Naive thymus-derived CD4-positive, alpha-beta T cell (primary cell): ENCODE measurements at places on chromosomes 2 and 18.

DNA sequence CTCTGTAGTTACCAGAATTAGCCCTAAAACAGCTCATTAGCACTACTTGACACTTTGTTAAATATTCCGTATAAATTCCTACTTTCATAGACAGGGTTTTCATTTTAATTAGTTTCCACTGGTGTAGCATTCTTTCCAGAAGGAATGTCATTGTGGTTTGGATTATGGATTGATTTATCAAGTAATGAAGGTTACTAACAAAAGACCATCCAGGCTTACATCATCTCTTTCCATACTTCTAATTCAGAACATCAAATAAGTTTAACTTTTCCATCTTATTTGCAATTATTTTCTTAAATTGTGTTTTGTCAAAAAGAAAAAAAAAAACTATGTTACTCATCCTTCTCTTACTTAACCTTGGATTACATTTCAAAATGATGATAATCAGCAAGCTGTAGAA is 231.8 kb upstream of the SPOPL start:
- no peak for DNase-seq

GRCh38 chr2:190547886-190548285 is 13.4 kb upstream of the NEMP2 start:
- no peak for DNase-seq

- no peak for DNase-seq
These were observed 150.3 kb upstream of the ZFP36L2 start for GRCh38 chr2:43376523-43377198.

- no peak for DNase-seq
These were observed 53.4 kb downstream of the SPIRE1 start for GRCh38 chr18:12604445-12605007.

GRCh38 chr2:165390875-165391274 is 78.6 kb upstream of the CSRNP3 start:
- DNase-seq: no peak

GRCh38 chr2:105903051-105903674 is 158.5 kb downstream of the NCK2 start:
- DNase-seq: no peak

- peak; percentile 73 for DNase-seq
These were observed 533.1 kb downstream of the RNF144A start for GRCh38 chr2:7450188-7450832.

DNA sequence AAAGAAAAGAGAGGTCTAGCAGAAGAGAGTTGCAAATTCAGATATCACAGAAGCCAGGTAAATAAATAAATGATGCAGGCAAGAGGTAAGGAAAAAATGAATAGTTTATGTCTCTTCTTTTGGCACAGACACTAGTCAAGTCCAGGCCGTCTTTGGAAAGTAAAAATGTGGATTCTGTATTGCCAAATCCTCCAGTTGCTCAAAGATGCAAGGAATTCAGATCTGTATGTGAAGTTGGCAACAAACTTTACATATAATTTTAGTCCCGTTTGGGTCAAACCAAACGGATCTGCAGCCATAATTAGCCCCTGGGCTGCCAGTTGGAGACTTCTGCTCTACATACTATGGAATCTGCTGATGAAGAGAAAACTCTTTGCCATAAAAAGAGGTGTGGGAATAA is 200.5 kb upstream of the RND3 start:
- DNase-seq: no peak

- no peak for DNase-seq
These were observed 45.3 kb downstream of the ADAM23 start for GRCh38 chr2:206488623-206489022.

DNA sequence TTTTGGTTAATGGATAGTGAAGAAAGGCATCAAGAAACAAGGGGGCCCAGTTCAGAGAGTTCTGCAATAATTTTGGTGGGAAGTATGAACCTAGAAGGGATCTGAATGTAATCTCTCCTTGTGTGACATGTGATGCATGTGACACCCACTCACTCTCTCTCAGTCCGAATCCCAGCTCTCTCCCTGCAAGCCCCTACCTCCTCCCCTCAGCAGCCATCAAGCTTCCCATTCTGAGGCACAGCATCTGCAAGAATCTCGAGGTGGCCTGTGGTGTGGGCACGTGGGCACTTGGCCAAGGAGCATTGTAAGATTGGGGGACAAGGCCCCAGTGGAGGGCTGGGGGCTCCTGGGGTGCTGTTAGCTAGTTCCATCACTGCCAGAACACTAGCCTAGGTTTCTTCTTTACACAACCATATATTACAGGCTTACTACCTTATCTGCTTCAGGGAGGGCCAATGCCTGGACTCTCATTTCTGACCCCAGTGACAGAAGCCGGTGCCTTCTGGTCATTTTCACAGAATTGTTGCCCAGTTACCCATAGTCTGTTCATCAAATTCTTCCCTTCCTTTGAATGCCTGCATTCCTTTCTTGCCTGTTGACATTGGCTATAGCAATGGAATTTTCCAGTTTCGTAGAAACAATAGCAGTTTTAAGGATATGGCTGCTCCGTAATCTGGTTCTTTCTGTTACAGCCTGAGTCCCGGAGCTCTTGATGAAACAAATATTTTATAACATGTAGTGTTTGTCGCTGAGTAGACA is 13.3 kb upstream of the LCLAT1 start:
- no peak for DNase-seq

GRCh38 chr2:127053731-127054603 is 53.0 kb downstream of the BIN1 start:
- DNase-seq: no peak

GRCh38 chr2:85433511-85434089 is 15.1 kb downstream of the SH2D6 start:
- no peak for DNase-seq

DNA sequence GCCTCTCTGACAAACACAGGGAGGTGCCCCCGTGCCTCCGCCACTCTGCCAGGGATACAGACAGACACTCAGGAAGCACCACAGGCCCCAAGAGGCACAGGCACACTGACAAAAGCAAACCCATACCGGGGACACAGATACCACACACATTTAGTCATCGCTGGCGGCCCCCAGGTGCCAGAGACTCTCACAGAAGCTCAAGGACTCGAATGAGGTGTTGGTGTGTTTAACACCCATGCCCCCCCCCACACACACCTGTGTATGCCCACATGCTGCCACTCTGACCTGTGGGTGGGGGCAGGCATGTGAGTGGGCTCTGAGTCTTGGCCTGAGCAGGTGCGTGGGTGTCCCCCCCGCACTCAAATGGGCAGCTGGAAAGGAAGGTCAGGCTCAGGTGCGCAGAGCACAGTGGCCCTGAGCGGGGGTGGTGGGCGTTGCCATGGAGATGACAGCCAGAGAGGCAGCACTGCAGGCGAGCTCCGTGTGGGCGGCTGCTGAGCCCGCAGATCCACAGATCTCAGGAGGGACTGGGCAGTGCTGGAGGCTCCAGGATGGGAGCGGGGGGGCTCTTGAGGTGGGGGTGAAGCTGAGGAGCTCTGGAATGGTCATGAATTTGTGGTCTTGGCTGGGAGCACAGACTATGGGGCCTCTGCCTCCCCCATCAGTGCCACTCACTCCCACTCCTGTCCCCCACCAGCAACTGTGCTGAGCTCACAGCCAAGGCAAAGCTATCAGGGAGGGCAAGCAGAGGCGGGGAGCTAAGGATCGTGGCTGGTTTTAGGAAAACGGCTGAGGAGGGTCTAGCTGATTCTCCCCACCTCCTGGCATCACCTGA is 73.9 kb upstream of the TAF1B start:
- no peak for DNase-seq

DNA sequence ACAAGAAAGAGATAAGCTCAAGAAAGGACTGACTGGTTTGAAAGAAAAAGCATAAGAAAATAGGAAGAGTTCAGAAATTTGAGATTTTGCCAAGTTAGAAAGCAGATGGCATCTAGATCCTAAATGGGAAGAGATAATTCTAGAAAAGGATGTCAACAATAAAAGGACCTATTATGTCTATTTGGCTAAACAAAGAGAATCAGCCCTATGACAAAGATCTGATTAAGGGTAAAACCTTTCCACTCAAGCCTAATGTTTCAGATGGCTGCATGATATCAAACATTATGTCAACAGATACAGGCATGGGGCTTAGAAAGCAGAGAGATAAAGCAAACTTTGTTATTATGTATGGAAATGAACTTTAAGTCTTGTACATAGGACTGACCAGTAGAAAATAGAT is 465.0 kb upstream of the TRIB2 start:
- DNase-seq: no peak

DNA sequence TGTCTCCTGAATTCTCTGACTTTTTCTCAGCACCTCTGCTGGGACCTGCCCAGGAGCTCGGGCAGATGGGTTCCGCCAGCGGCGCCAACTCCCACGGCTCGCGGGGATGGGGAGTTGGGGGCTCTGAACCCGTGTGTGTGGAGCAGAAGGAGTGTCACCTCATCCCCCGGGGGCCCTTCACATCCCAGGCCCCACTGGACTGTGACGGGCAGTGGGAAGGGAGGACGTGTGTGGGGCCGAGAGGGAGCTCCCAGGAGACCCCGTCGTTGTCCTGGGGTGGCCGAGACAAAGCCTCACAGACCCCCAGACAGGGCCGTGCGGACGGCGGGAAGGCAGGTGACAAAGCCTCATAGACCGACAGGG is 130.0 kb upstream of the CTDP1 start:
- no peak for DNase-seq

DNA sequence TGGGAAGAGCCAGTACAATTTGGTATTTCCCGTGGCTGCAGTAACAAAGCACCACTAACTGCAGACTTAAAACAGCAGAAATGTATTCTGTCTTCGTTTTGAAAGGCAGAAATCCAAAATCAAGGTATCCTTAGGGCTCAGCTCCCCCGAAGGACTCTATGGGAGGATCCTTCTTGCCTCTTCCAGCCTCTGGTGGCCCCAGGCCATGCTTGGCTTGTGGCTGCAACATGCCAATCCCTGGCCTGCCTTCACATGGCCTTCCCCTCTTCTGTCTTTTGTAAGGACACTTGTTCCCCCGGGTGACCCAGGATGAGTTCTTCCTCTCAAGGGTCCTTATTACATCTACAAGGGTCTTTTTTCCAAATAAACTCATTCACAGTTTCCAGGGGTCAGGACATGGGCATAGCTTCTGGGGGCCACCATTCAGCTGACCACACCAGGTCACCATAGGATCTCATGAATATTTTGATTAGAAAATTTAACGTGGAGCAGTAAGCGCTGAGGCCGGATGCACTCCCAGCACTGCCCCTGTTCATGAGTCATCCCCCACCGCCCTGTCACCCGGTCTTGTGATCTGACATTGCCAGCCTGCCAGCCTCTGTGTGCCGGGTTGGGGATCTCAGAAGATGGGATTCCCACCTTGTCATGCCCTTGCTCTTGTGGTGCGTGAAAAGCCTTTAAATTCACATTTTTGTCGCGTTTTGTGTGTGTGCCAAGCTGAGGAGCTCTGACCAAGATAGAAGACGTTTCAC is 61.2 kb upstream of the B3GNT7 start:
- DNase-seq: no peak

GRCh38 chr2:29878898-29879297 is 42.5 kb downstream of the ALK start:
- DNase-seq: no peak

GRCh38 chr2:179768765-179769164 is 92.6 kb downstream of the ZNF385B start:
- no peak for DNase-seq

DNA sequence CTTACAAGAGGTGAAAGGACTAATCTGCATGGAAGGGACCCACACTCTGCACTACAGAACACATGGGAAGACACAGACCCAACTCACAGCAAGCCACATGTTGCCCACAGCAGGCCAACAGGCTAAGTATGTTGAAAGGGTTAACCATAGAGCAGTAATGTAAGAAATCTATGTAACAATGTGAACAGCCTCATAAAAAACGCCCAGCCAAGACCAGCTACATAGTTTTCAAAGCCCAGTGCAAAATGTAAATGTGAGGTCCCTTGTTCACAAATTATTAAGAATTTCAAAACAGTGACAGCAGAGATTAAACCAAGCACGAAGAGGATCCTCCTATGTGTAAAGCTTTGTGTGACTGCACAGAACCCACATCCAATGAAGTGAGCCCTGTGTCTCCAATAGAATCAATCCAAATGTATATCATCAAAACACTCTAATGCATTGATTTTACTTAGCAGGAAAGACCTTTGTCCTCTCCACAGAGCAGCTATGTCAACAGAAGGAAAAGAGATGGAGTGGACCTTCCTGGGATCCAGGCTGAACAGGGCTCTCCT is 210.1 kb downstream of the AGPS start:
- no peak for DNase-seq

DNA sequence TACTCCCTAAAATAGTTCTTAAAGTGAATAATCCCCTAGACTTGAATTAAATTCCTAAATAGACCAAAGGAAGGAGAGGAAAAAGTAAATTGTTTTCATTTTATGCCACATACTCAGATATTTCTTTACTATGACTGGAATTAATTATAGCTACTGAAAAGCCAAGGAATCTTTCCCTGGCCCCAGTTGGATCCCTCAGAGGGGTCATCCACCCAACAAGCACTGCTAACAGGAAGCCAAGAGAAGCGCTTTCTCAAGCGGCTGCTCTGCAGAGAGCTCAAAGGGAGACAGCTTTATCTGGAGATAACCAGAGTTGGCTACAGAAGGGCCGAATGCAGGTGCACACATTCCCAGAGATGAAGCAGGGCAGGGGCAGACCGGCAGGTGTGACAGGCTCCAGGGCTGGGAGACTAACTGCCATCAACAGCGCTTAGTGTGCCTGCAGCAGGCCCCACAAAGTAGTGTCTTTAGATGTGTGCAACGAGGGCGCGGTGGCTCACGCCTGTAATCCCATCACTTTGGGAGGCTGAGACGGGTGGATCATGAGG is 51.1 kb downstream of the POLR1A start:
- no peak for DNase-seq

DNA sequence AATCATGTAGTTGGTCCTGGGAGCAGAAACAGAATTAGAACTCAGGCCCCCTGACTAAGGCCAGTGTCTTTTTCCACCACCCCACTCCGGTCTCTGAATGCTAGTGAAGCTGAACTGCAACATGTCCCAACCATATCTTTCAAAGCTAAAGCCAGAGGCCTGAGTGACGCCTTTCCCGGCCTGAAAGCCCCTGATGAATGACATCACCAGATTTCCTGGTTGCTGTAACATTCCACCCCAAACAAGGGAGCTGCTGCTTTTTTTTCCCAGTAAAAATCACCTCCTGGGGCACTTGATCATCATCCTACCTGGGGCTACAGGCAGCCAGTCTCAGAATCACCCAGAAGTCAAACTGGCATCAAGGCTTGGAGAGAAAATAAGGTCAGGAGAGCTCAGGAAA is 162.7 kb downstream of the ARL4C start:
- DNase-seq: no peak

DNA sequence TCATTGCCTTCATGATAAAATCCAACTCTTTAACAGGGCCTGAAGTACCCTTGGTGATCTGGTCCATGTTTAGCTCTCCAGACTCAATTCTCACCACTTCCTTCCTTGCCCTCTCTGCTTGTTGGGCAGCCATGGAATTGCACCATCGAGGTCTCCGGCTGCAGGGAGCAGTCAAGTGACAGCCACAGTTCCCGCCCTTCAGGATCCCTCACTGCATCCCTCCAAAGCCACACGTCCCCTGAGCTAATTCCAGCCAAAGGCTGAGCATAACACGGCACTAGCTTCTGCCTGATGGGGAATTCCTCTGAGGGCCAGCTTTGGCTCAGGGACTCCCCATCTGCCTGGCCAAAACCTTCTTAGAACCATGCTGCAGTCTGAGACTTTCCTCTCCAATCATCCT is 47.4 kb upstream of the SLC1A4 start:
- no peak for DNase-seq

GRCh38 chr2:64841461-64841860 is 147.7 kb upstream of the SLC1A4 start:
- DNase-seq: no peak

GRCh38 chr2:110853516-110853915 is 121.1 kb downstream of the ACOXL start:
- no peak for DNase-seq
